ENCODE measurements at places on chromosomes 7 and 10.

DNA sequence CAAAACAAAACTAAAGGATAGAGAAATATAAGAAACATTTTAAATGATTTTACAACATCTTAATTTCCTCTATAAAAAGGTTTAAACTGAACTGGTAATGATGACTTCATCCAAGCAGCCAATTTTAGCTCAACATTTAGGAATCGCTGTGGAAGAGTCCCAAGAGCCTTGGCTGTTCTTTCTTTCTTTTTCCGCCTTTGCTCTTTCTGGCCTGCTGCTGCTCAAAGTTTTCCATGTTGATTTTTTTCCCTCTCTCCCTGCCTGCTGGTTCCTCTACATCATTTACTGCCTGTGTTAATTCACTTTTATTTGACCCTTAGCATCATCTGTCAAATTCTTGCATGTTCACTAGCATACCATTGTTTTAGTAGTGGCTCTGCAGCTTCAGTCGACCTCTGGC, 146.9 kb downstream of the EVX1 start:
- DNase-seq = peak; percentile 73

DNA sequence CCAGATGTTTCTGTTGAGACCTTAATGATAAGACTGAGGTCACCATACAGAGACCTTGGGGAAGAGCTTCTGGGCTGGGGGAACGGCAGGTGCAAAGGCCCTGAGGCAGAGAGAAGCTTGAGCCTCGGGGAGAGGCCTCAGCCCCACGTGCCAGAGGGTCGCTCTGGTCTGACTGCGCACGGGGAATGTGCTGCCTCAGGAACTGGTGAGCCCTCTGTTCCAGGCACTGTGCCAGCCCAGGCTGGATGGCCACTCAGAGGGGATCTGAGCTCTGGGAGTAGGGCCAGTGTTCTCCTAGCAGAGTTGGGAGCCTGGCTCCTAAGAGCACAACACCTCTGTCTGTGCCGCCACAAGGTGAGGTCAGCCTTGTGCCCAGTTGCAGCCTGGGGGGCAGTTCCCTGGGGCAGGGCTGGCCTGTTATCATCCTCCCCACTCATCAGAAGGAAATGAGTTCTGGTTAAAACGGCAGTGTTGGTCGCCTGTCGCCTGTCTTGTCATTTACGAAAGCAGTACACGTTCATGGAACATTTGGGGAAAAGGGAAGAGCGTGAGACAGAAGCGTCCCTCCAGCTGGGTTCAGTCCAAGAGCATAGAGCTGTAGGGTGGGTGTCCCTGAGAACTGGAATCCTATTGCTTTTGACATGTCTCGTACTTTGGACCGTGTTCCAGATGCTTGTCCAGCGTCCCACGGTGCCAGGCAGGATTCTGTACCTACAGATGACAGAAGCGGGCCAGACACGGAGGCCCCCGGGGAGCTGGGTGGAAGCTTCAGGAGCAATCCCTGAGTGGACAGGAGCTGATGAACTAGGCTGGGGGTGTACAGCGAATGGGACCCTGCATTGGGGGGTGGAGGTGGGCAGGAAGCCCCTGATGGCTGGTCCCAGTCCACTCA, 4.3 kb downstream of the TTYH3 start:
- no peak for DNase-seq

DNA sequence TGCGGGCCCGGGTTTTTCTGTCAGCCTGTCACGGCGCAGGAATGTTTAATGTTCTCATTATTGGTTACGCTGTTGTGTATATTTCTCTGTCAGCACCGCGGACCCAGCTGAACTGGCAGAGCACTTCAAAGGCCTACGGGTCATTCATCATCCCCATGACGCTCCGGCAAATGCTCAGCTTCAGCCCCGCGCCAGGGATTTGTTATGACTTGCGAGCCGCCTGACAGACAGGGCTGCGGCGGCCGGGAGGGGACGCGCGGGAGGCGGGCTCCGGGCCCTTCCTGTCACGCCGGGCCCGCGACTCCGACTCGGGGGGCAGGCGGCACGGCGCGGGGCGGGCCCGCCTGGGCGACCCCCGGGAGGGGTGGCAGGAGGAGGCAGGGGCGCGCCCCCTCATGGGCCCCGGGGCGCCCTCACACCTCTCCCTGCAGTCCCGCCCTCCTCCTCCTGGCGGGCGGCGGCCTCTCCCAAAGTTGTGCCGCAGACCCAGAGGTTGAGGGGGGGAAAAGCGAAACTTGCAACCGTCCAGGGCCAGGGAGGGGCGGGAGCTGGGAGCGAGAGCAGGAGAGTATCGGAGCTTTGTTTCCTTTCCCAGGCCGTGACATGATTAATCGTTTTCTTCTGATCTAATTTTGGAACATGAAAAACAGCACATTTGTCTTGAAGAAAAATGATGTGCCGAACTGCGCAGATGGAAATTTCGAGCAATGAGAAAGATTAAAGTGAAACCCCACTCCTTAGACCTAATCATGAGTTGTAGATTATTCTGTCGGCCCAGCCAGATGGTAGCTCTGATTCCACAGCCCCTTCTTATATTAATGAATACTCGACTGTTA, 59.3 kb upstream of the COMTD1 start:
- DNase-seq = peak; percentile 88

- DNase-seq = no peak
Measured at GRCh38 chr7:93992421-93993110, 11.6 kb downstream of the BET1 start.

GRCh38 chr10:23095966-23096801, 805 bp downstream of the MSRB2 start:
- DNase-seq = peak; percentile 82

GRCh38 chr7:144759653-144760052, 76.2 kb downstream of the TPK1 start:
- DNase-seq = no peak

DNA sequence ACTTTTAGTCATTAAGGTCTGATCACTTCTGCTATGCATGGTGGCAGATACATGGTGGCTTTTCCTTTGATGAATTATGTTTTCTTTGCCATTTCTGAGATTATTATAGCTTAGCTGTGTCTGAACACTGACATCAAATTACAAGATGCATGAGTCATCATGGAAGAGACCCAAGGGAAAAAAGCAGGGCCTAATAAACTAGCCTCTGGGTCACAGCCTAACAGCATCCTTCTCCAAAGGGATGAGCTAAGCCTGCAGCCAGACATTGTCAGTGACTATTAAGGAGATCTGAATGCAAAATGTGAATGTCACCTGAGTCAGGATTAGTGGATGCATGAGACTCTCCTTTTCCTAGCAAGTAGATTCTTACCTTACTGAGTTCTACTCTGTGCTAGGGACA, 19.1 kb upstream of the OGDHL start:
- DNase-seq = no peak

GRCh38 chr7:4661871-4662270, 20.2 kb upstream of the FOXK1 start:
- peak; percentile 74 for DNase-seq
